ENCODE measurements at places on chromosomes 6 and 20.
A peak's percentile ranks its signal among the peaks of the same experiment; 100 is the strongest.

DNA sequence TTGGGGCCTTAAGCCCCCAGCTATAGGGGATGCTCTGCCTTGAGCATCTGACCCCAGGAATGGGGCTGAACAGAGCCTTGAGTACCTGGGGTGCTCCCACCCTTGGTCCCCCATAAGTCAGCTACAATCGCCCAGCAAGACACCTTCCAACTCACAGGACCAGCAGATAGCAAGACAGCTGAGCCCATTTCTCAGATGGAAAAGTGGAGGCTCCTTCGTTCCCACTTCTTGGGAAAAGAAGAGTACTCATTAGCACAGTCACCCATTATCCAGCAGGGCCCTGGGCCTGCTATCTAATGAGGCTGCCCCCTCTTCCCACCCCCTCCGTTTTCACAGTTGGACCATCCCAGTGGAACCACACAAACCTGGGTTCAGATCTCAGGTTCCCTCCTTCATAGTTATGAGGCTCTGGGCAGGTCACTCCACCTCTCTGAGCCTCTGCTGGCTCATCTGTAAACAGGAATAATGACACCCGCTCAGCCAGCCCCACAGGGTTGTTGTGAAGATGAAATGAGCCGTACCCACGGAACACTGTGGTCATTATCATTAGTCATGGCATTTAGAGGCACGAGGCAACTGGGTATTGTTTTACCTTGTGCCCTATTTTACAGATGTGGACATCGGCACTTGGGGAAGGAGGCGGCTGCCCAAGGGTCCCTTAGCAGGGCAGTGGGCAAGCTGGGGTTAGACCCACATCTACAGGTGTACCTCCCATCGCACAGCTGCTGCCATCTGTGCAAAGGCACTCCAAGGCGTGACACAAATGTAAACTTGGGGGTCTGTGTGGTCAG is 4.5 kb downstream of the LPIN3 start:
- peak; percentile 57 for DNase-seq

DNA sequence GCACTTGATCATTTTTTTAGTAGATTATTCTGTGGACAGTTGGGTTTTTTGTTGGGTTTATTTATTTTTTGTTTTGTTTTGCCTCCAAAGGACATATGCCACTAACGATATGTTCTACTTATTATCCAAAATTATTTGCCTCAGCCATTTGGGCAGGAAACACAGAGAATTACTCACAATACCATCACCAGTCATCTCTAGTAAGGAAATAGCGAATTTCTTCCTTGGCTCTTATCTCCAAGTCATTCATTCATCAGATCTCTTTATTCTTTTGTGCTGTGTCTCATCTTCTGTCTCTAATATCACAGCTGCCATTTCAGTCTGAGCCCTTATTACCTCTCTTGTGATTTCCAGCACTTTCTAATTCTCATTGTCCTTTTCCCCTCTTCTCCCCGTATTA is 130.4 kb upstream of the SMLR1 start:
- no peak for DNase-seq

DNA sequence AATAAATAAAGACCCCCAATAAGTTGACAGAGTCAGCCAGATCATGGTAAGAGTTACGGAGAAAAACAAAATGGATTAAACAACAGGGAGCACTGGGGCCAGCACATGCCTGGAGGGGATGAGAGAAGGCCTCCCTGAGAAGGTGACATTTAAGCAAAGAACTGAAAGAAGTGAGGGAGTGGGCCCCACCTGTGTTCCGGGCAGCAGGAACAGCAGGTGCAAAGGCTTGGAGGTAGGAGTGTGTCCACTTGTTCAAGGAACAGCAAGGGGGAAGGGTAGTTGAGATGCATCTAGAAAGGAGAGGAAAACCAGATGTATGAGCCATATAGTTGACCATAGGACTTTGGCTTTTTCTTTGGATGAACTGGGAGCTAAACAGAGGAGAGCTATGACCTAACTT is 7.6 kb upstream of the PREX1 start:
- DNase-seq: no peak

- DNase-seq: no peak
These were observed 38.1 kb upstream of the GCLC start for GRCh38 chr6:53582963-53583362.

DNA sequence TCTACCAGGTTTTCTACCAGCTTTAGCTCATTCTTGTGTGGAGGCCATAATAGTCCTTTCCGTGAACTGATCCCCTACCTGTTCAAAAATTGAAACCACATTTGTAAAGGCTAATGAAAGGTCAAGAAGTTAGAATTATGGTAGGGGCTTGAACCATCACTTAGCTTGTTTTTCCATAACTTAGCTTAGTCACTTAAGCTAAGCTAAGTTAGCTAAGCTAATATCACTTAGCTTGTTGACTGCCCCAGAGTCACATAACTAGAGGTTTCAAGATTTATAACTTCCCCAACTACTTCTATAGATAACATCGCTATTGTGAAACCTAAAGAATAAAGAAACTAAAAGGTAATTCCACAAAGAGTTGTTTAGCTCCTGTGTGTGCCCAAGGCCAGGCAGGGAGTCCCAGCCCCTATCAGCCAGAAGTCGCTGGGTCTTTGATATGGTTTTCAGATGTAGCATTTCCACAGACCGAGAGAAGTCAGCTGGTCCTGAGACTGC is 131.8 kb downstream of the VEGFA start:
- no peak for DNase-seq

DNA sequence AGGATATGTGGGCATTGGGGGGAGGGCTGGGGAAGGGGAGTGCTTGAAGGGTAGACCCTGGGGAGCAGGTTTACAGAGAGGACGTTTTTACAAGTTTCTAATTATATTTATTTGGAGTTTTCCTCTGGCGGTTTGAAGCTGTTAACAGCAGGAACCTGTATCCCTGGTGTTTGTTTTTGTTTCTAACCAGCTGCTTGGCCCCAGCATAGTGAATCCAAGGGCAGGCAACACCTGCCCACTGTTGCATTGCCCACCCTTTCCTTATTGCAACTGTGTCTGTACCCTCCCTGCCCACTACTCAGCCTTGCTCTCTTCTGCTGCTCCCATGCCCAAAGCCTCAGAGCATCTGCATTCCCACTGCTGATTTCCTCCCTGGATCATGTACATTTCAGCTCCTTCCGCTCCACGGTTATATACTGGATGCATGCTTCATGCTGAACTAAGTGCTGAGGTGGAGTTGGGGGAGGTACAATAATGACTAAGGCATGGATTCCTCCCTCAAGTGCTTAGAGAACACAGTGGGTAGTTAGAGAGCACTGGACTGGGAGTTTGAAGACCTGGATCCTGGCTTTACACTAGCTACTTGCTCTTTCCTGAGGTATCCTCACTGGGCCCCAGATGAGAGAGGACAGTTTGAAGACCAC is 6.0 kb downstream of the SCUBE3 start:
- DNase-seq: no peak

Data from posterior cingulate gyrus (tissue), 11 donors.